ENCODE measurements at places on chromosomes 12 and 14. TPM values are rescaled to one million over a fixed set of nuclear protein-coding genes. Genes with fewer than 3 reads are reported as not detected.

Gene FAIM2
- total RNA-seq, result not detected

Gene TAS2R30
- total RNA-seq, result 15.2 TPM

Gene RAN
- total RNA-seq, result 1,151 TPM

Gene ASCL1
- total RNA-seq, result not detected

Gene RNASE1
- 105 TPM for total RNA-seq

Gene CMAS
- total RNA-seq, result 42.3 TPM

Gene C1S
- 0.57 TPM for total RNA-seq

Gene IPO4
- 54.7 TPM for total RNA-seq

Gene RPGRIP1
- total RNA-seq, result not detected

Gene GLIPR1L2
- total RNA-seq, result 0.07 TPM

Gene PIP4P1
- total RNA-seq, result 18.4 TPM

Gene ANO2
- 12.6 TPM for total RNA-seq

Gene PLBD1
- 1.0 TPM for total RNA-seq

Gene FAM181A
- not detected for total RNA-seq

Gene GNB3
- 3.1 TPM for total RNA-seq

Gene SPIC
- not detected for total RNA-seq

Gene AJUBA
- 52.0 TPM for total RNA-seq

Gene TSPAN11
- total RNA-seq, result 3.2 TPM

Gene MYF5
- not detected for total RNA-seq

Gene COL2A1
- total RNA-seq, result not detected

Gene PROX2
- not detected for total RNA-seq

Gene VASH1
- total RNA-seq, result 52.8 TPM

Gene RECQL
- 157 TPM for total RNA-seq

Gene PCED1B
- total RNA-seq, result 0.40 TPM

Gene JDP2
- 3.3 TPM for total RNA-seq

Gene HOXC13
- total RNA-seq, result not detected

Gene SLC39A5
- not detected for total RNA-seq

Gene CLEC14A
- total RNA-seq, result 259 TPM

Gene OAS2
- total RNA-seq, result 10.3 TPM

Gene SYCP3
- total RNA-seq, result 0.07 TPM

Gene WASHC3
- total RNA-seq, result 46.1 TPM

Gene SP7
- not detected for total RNA-seq

Gene TCL1B
- not detected for total RNA-seq

Gene SLC39A2
- total RNA-seq, result not detected

Gene BMP4
- total RNA-seq, result 98.1 TPM

Gene JPH4
- not detected for total RNA-seq

Gene KRT2
- not detected for total RNA-seq

Gene ESR2
- 0.27 TPM for total RNA-seq

Gene PRB2
- total RNA-seq, result not detected

Gene TMEM260
- 22.9 TPM for total RNA-seq

Gene CD69
- total RNA-seq, result 0.53 TPM

Gene LALBA
- total RNA-seq, result not detected

Gene KLHL33
- not detected for total RNA-seq

Gene EID3
- total RNA-seq, result 35.5 TPM

Gene TTC6
- 0.13 TPM for total RNA-seq

Gene FLVCR2
- total RNA-seq, result 0.66 TPM

Gene ASIC1
- 1.1 TPM for total RNA-seq

Gene PLEKHG3
- total RNA-seq, result 5.1 TPM

Gene KCNA5
- not detected for total RNA-seq

Gene KIF26A
- total RNA-seq, result 12.4 TPM

Gene OR6C2
- total RNA-seq, result not detected

Gene GLS2
- total RNA-seq, result 0.22 TPM

Gene HELB
- total RNA-seq, result 5.8 TPM

Gene SIX1
- total RNA-seq, result 1.2 TPM

Gene SIX4
- total RNA-seq, result 4.3 TPM

Gene CCDC196
- not detected for total RNA-seq
